ENCODE measurements at places on chromosomes 6 and 20.

DNA sequence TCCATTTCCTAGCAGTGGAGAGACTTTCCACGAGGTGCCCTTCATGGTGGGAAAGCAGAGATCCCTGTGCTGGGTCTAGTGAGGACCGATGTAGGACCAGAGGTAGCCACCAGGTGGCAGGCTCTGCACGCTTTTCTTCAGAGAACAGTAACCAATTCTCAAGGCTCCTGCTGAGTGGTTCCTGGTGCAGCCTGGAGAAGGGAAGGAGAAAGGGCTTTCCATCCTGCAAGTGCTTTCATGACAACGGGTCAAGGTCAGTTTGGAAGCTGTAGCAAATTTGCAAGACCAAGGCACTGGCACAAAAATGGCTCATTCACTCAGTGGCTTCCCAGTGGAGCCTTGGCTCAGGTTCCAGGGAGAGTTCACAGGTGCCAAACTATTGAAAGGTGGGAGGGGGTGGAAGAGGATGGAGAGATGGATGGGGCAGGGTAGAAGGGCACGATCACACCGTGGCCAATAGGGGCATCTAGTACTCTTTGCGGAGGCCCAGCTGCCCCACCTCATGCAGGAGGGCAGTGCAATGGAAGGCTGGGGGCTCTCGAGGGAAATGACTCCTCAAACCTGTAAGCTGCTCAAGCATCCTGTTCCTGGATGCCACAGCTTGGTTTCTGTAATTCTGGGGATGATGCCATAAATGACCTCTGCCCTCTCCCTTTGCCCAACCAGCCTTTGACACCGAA lies 25.5 kb upstream of the KCNK16 start:
- peak; percentile 79 for DNase-seq

- no peak for DNase-seq
These were observed 14.2 kb upstream of the NCR2 start for GRCh38 chr6:41321183-41321582.

GRCh38 chr6:83847179-83847578 lies 6.0 kb upstream of the RIPPLY2 start:
- DNase-seq, result no peak

GRCh38 chr20:23147964-23148730 lies 62.0 kb upstream of the CD93 start:
- DNase-seq, result no peak

- no peak for DNase-seq
These were observed 26.9 kb upstream of the STXBP5 start for GRCh38 chr6:147177286-147177685.

GRCh38 chr20:8095648-8096572 lies 36.2 kb upstream of the PLCB1 start:
- DNase-seq, result no peak

DNA sequence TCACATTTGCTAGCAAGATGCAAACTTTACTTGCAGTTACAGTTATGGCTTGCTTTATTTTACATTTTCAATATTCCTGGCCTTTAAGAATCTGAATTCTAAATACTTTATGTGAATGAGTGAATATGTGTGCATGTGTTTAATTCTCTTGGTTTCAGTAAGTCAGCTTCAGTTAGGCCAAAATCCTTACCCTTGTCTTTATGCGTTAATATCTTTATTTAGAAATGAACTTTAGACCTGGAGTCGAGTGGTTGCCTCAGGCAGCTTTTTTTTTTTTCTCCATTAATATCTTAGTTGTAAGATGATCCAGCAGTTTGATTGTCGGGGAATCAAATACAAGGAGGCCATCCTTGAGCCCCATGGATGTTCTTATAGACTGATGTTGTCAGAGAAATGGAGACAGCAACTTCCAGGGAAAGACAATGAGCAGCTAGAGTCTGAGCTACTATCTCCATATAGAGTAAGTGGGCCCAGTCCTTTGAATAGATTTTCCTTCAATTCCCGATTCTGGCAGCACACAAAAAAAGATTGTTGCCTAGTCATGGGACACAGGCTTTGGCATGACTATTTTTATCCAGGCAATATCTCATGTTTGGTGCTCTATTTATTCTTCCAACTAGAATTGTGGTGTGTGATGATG lies 398.0 kb downstream of the DHX35 start:
- DNase-seq, result no peak

GRCh38 chr6:88584581-88585275 lies 378.7 kb downstream of the RNGTT start:
- DNase-seq, result no peak

DNA sequence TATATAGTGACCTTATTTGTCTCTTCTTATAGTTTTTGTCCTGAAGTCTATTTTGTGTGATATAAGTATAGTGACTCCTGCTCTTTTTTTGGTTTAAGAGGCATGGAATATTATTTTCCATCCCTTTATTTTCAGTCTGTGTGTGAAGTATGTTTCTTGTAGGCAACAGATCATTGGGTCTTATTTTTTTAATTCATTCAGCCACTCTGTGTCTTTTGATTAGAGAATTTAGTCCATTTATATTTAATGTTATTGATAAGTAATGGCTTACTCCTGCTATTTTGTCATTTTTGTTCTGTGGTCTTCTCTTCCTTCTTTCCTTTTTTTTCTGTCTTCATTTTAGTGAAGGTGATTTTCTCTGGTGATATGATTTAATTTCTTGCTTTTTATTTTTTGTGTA lies 51.4 kb upstream of the TOP1 start:
- DNase-seq, result no peak

DNA sequence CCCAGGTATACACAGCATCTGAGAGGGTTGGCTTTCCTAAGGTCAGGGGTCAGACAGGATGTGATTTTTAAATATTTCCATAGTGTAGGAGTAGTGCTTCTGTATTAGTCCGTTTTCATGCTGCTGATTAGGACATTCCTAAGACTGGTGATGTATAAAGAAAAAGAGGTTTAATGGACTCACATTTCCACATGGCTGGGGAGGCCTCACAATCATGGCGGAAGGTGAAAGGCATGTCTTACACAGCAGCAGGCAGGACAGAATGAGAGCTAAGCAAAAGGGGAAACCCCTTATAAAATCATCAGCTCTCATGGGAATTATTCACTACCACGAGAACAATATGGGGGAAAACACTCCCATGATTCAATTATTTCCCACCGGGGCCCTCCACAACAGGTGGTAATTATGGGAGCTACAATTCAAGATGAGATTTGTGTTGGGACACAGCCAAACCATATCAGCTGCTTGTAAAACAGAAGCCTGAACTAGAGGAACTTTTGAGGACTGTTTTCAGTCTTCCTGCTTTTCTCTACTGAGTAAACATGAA lies 91.0 kb upstream of the MEI4 start:
- no peak for DNase-seq

GRCh38 chr20:43564455-43564854 lies 5.6 kb downstream of the SGK2 start:
- DNase-seq, result no peak

DNA sequence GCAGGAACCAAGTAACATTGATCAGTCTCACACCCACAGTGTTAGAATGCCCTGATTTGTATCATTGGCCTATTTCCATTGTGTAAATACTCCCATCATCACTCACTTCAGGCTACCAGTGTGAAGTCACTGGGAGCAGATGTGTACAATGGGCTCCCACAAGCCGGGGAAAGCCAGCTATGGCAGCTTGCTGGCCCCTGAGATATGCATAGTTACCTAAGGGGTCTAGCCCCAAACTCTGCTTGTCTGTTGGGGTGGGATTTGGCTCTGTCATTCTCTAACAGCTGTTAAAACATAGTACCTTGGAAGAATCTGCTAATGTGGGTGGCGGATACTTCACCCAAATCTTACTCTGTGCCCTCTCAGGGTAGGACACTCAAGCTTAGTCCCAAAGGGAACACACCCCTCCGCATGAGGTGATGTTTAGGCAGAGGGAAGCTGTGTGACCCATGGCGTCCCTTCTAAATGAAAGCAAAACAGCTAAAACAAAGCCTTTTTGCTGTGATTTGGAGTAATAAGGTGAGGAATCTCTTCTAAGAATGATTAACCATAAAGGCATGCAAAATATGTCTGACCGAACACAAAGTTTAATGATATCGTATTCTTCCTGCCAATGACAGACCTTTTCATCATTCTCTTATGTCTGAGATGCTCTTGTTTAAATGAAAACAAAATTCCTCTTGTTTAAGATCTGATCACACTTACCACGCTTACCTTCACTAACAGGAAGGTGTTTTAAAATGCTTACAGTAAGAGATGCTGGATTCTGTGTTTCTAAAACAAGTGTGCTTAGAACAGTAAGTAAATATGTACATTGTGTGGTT lies 45.9 kb upstream of the PXDC1 start:
- peak; percentile 30 for DNase-seq

DNA sequence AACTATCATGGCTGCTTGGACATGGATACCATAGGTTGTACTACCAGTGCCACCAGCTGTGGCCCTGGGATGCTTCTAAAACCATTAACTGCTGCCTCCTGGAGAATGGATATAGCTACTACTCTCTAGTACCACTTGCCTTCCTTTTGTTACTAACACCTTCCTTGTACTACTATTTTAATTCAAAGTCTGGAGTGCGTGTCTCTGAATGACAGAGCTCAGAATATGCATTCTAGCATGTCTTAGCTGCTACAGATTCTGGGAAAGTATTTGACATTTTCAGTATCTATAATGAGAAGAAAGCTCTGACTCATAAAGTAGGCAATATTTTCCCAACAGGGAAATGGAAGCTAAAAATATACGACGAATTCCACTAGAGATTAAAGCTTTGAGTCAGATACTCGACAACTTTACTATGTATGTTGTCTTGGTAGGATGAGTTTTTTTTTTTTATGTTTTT lies 112.3 kb downstream of the PFDN4 start:
- no peak for DNase-seq

DNA sequence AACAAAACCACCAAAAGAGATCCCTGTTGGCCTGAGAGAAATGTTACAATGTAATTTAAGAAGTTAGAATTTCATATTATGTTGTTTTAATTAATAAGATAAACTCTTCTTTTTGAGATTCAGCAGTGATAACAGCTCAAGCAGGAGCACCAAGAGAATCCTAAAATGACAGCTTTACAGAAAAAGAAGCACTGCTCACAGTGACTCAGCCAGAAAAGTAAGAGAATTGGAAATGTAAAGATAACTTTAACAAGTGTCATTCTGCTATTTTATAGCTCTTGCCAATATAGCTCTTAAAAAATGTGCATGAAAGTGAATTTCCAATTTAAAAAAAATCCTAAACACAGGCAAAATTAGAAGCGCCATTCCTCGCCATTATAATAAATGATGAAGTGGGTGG lies 111.3 kb downstream of the UBE3D start:
- DNase-seq, result no peak

DNA sequence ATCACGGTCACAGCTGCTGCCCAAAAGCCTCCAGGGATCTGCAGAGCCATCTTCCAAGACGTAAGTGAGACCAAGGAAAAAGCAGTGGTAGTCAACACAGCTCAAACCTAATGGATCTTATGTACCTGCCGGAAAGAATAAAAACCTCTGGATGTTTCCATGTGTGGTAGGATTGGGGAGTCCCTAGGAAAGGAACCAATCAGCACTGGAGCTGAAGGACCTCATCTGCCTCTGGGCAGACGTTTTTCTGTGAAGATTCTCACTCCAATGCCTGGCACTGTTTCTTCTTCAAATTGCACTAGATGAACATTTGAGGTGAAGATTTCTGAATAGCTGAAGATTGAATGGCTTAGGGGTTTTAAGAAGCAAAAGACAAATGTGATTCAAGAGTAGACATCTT lies at the start of gene HLA-DQB2:
Gene HLA-DQB2 (minus strand): TSS at position 112 of the 400 bp plus-strand sequence. CDS start 62 bp downstream, at position 50.
- no peak for DNase-seq

DNA sequence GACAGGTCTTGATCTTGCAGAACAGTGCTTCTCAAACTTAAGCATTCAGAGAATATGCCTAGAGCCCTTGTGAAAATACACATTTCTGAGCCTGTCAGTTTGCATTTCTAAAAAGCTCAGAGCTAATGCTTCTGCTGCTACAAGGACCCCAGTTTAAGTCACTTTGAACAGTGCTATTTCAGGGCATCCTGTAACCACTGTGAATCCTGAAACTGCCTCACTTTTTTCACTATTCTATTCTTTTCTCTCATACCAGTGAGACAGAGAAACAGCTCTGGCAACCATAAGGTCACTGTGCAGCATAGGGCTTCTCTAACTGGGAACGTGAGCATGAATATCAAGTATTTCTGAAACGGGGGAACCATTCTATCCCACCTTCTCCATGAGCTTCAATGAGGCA lies 51.2 kb downstream of the LGSN start:
- DNase-seq, result no peak

- DNase-seq, result no peak
These were observed 13.5 kb upstream of the SEMG1 start for GRCh38 chr20:45193331-45193730.

GRCh38 chr20:43507150-43508080 lies at the start of gene L3MBTL1:
L3MBTL1 (plus strand) TSS chr20:43507697; CDS start chr20:43513504, 5,807 bp downstream.
- peak; percentile 15 for DNase-seq

GRCh38 chr6:43796903-43797890 lies 27.2 kb downstream of the VEGFA start:
- DNase-seq, result no peak

DNA sequence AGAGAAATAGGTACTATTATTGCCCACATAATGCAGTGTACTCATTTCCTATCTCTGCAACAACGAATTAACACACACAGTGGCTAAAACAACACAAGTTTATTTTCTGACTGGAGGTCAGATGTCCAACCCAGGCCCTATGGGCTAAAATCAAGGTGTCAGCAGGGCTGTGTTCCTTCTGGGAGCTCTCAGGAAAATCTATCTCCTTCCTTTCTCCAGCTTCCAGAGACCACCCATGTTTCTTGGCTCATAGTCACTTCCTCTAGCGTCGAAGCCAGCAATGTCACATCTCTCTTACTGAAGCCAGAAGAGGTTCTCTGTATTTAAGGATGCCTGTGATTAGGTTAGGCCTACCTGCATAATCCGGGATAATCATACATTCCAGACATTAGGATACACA lies 60.9 kb upstream of the TOP1 start:
- DNase-seq, result no peak

All from DMS79 (cell line).